ENCODE measurements at places on chromosomes 7 and 10. TPM values are rescaled to one million over a fixed set of nuclear protein-coding genes. Genes with fewer than 3 reads are reported as not detected.

The CEP55 gene
- total RNA-seq, result 2.8 TPM

The MYL10 gene
- total RNA-seq, result not detected

The COL26A1 gene
- not detected for total RNA-seq

The AP5Z1 gene
- total RNA-seq, result 62.3 TPM

- H3K27ac ChIP-seq, result no peak overlapping the region
- DNase-seq, result no peak
- H3K27me3 ChIP-seq, result no peaks in the 10 kb centered on the region
These were observed 281.1 kb upstream of the KLF14 start for GRCh38 chr7:131014906-131015656.

The OPN1SW gene
- not detected for total RNA-seq

- H3K36me3 ChIP-seq, result no peaks in the 10 kb centered on the region
- no peak for DNase-seq
- H3K4me1 ChIP-seq, result no peaks in the 10 kb centered on the region
- no peak overlapping the region for H3K27ac ChIP-seq
These were observed 241.6 kb upstream of the CACNA2D1 start for GRCh38 chr7:82685214-82685613.

The GRID1 gene
- total RNA-seq, result 0.11 TPM

GRCh38 chr10:35552650-35553342, 52.3 kb upstream of the GJD4 start:
- H3K27me3 ChIP-seq, result no peaks in the 10 kb centered on the region
- DNase-seq, result no peak
- H3K36me3 ChIP-seq, result peaks cover 83% of the 10 kb centered on the region
- no peak overlapping the region for H3K27ac ChIP-seq

The LRRD1 gene
- not detected for total RNA-seq

DNA sequence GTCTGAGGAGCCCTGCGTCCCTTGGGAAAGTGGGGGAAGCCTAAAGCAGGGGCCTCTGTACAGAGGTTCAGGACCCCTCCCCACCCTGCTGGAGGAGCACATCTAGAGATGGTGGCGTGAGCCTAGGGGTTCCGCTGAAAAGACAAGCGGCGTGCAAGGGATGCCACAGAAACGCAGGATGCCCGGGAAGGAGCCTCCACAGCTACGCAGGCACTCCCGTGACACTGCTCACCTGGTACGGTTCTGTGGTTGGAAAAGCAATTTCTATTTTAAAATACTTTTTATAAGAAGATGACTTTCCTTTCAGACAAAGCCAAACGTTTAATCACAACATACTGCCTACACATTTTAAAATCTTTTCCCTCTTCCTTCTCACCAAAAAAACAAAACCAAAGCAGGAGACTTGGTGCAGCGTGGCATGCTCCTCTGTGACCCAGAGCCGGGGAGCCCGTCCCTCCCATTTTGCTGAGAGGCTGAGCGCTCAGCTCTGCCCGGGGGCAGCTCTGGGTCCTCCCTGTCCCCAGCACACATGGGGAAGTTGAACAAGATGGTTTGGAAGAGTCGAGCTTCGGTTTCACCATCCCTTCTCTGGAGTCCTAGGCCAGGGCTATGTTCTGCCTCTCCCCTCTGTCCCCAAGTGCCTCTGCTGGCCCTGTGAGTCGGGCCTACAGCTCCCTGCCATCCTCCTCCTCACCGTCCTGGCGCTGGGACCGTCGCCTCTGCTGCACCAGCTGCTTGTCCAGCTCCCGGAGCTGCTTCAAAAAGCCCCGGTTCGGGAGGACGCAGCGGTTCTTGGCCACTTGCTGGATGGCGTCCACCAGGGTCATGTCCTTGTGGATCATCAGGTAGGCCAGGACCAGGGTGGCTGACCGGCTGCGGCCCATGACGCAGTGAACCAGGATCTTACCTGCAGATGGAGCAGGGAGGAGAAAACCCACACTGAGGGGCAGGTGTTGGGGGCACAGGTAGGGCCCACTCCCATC, 74.0 kb upstream of the SAMD8 start:
- no peaks in the 10 kb centered on the region for H3K4me1 ChIP-seq
- H3K27me3 ChIP-seq, result no peaks in the 10 kb centered on the region
- no peak for DNase-seq
- H3K36me3 ChIP-seq, result no peaks in the 10 kb centered on the region
- H3K27ac ChIP-seq, result no peak overlapping the region

The CDHR3 gene
- total RNA-seq, result 1.0 TPM

- H3K4me3 ChIP-seq, result no peak overlapping the region
- no peaks in the 10 kb centered on the region for H3K4me1 ChIP-seq
- no peaks in the 10 kb centered on the region for H3K36me3 ChIP-seq
- DNase-seq, result no peak
These were observed 187.7 kb upstream of the VSTM2A start for GRCh38 chr7:54354436-54354835.

The PTPRZ1 gene
- total RNA-seq, result 2.2 TPM

GRCh38 chr10:33501161-33501560, 166.7 kb upstream of the NRP1 start:
- no peaks in the 10 kb centered on the region for H3K36me3 ChIP-seq
- no peaks in the 10 kb centered on the region for H3K4me1 ChIP-seq
- no peak for DNase-seq
- no peaks in the 10 kb centered on the region for H3K27me3 ChIP-seq
- no peak overlapping the region for H3K4me3 ChIP-seq
- H3K27ac ChIP-seq, result no peak overlapping the region

GRCh38 chr10:110485541-110485940, 12.2 kb upstream of the DUSP5 start:
- no peak for DNase-seq
- no peaks in the 10 kb centered on the region for H3K27me3 ChIP-seq

DNA sequence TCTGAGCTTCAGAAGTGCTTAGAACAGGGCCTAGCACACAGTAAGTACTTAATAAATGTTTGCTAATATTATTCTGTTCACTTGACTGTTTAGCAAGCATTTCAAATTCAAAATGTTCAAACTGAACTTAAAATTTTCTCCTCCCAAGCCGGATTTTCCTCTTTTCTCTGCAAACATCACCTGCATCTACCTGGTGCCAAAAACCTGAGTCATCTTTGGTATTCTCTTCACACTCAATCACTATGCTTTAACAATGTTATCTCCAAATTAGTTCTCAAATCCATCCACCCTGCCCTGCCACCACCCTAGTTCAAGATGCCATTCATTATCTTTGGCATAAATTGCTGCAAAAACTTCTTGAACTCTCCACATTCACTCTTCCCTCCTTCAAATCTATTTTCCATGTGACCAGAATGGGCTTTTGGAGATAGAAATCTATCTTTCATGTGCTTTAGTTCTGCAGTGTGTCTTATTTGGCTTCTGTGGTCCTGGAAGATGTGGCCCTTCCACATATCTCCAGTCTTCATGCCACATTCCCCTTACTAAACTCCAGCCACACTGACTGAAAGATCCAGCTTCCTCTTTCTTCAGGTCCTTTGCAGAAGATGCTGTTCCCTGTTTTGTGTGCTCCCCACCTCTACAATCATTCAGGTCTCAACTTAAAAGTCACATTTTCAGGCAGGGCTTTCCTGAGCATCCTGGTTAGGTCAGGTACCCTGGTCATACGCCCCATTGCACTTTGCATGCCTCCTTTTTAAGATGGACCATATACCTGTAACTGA, 2.0 kb downstream of the GGCT start:
- no peaks in the 10 kb centered on the region for H3K27me3 ChIP-seq
- H3K4me1 ChIP-seq, result peaks cover 34% of the 10 kb centered on the region
- H3K4me3 ChIP-seq, result no peak overlapping the region
- DNase-seq, result no peak
- H3K27ac ChIP-seq, result no peak overlapping the region

DNA sequence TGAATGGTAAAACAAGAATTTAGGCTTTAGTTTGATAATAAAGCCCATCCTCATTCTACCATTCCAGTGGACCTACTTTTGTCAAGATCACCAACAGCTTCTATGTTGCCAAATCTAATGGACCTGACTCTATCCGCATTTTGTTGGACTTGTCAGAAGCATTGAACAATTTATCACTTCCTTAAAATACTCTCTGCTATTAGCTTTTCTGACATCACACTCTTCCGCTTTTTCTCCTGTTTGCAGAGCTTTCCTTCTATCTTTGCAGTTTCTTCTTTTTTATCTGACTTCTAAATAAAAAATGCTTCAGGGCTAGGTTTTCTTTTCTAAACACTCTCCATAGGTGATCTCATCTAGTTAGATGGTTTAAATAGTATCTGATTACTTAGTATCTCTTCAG, 42.7 kb upstream of the SMIM30 start:
- H3K27ac ChIP-seq, result no peak overlapping the region
- no peaks in the 10 kb centered on the region for H3K36me3 ChIP-seq
- no peaks in the 10 kb centered on the region for H3K4me1 ChIP-seq
- DNase-seq, result no peak
- no peak overlapping the region for H3K4me3 ChIP-seq

DNA sequence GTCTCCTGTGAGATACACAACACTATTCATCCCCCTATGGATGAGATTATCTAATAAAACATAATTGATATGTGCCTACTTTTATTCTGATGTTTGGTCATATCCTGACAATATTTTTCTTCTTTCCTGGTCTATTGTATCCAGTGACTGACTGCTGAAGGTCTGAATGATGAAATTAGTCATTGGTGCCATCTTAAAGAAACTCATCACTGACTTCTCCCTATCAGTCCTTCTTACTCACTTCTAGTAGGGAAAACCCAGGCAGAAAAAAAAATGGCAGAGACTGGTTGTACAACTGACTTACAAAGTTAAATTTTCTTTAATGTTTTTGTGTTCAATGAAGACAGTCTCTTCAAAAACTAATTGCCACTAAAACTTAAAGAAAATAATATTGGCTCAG, 377.4 kb downstream of the HTR7 start:
- H3K27ac ChIP-seq, result no peak overlapping the region
- no peaks in the 10 kb centered on the region for H3K36me3 ChIP-seq
- H3K4me3 ChIP-seq, result no peak overlapping the region
- H3K27me3 ChIP-seq, result no peaks in the 10 kb centered on the region

DNA sequence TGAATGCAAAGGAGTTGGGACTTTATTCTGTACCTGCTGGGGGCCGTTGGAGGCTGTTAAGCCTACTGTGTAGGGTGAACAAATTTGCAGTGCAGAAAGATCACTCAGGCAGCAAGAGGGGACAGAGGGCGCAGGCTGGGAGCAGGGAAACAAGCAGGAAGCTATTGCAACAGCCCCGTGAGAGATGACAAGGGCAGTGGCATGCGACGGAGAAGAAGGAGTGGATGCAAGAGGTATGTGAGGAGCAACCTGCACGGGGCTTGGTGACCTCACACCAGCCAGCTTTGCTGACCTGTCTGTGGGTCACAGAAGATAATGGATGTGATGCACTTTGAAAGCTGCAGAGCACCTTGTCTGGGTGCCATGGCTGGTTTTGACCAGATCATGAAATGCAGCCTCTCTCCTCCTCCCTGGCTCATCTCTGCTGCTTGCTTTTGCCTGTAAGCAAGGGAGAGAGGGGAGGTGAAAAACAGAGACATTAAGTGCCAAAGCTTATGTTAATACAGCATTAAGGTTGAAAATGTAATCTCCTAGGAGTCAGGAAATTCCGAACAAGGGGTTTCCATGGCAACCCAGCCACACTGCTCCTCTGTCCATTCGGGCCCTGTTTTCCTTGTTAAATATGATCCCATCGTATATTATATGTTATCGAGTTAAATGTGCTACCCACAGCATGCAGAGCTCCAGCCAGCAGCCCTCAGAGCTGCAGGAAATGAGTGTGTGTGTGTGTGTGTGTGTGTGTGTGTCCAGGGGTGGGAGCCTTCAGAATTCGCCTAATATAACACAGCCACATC, 314.3 kb upstream of the ZMIZ1 start:
- H3K36me3 ChIP-seq, result no peaks in the 10 kb centered on the region
- no peak overlapping the region for H3K4me3 ChIP-seq
- peak; percentile 40 for DNase-seq
- no peak overlapping the region for H3K27ac ChIP-seq

DNA sequence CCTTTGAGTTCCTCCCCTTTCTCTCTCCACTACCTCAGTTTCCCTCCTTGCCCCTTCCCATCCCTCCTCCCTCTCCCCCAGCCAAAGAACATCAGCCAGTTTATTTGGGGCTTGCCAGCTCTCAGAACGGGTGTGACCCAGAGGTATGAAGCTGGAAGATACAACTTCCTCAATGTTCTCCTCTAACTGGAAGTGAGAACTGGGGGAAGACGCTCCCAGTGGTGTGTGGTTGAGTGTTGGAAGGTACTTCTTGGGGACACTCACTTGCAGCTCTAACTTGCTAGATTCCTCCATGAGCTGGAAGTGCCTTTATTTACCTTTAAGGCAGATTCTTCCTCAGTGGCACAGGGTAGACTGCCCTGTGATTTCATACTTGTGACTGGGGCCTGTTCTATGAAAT, 110.5 kb upstream of the HABP2 start:
- no peak for DNase-seq
- H3K27ac ChIP-seq, result no peak overlapping the region
- H3K4me3 ChIP-seq, result no peak overlapping the region
- H3K4me1 ChIP-seq, result no peaks in the 10 kb centered on the region

- H3K4me3 ChIP-seq, result no peak overlapping the region
- no peaks in the 10 kb centered on the region for H3K36me3 ChIP-seq
- no peak for DNase-seq
- H3K27ac ChIP-seq, result no peak overlapping the region
- no peaks in the 10 kb centered on the region for H3K27me3 ChIP-seq
These were observed 177.3 kb upstream of the PHYHIPL start for GRCh38 chr10:58998924-58999713.

DNA sequence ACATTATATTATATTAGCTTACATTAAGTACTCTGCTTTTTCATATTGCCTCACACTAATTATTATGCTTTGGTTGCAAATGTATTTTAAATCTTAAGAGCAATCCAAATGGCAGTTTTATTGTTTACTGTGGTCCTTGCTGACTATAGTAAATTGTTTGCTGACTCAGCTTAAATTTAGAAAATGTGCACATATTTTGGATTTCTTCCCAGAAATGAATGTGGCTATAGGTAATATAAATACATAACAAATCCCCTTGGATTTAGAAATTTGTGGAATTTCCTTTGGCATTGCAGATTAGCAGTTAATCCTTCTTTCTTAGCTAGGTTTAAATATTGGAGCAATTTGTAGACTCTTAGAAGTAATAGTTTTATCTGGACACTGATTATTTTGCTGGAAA, 565.8 kb downstream of the NRG3 start:
- H3K36me3 ChIP-seq, result no peaks in the 10 kb centered on the region
- H3K4me1 ChIP-seq, result no peaks in the 10 kb centered on the region
- DNase-seq, result no peak
- H3K27ac ChIP-seq, result no peak overlapping the region
- no peaks in the 10 kb centered on the region for H3K27me3 ChIP-seq
- no peak overlapping the region for H3K4me3 ChIP-seq

- H3K4me1 ChIP-seq, result peaks cover 4% of the 10 kb centered on the region
- no peaks in the 10 kb centered on the region for H3K36me3 ChIP-seq
- peak; percentile 72 for DNase-seq
- H3K4me3 ChIP-seq, result no peak overlapping the region
- no peaks in the 10 kb centered on the region for H3K27me3 ChIP-seq
These were observed 206.7 kb downstream of the KIAA1217 start for GRCh38 chr10:24415455-24416125.
